Mononuclear cell (primary cell): ENCODE measurements at places on chromosomes 1 and 21. TPM values are rescaled to one million over a fixed set of nuclear protein-coding genes. Genes with fewer than 3 reads are reported as not detected.

NUP210L gene
- under 0.01 TPM for total RNA-seq

TNFAIP8L2 gene
- total RNA-seq: 4.6 TPM

PRAMEF5 gene
- total RNA-seq: not detected

FAM110D gene
- not detected for total RNA-seq

DCDC2B gene
- not detected for total RNA-seq

ZYG11A gene
- total RNA-seq: 0.31 TPM

ZFP69B gene
- 2.9 TPM for total RNA-seq

PCBP3 gene
- 2.2 TPM for total RNA-seq

CACNA1E gene
- total RNA-seq: under 0.01 TPM

NOS1AP gene
- total RNA-seq: under 0.01 TPM

GCSAML gene
- total RNA-seq: 1.7 TPM

SLC2A5 gene
- 0.73 TPM for total RNA-seq

FNDC10 gene
- 1.2 TPM for total RNA-seq

BMP8B gene
- total RNA-seq: 0.31 TPM

RIMKLA gene
- total RNA-seq: 0.10 TPM

SLC1A7 gene
- total RNA-seq: 0.94 TPM

OR2L3 gene
- total RNA-seq: not detected

RHOU gene
- total RNA-seq: 15.3 TPM

TEDDM1 gene
- total RNA-seq: not detected

PTGFR gene
- total RNA-seq: under 0.01 TPM

F3 gene
- total RNA-seq: 18.6 TPM
